Naive thymus-derived CD8-positive, alpha-beta T cell (primary cell): ENCODE measurements at places on chromosomes 12 and 14. TPM values are rescaled to one million over a fixed set of nuclear protein-coding genes. Genes with fewer than 3 reads are reported as not detected.

The NACA gene
- total RNA-seq: 1,471 TPM

The SCN8A gene
- 1.8 TPM for total RNA-seq

The SLC38A4 gene
- total RNA-seq: not detected

The PSME2 gene
- 140 TPM for total RNA-seq

The KRT2 gene
- 0.77 TPM for total RNA-seq

The MSRB3 gene
- not detected for total RNA-seq

The NDUFA9 gene
- 58.0 TPM for total RNA-seq

The EGLN3 gene
- 2.6 TPM for total RNA-seq

The SERPINA5 gene
- not detected for total RNA-seq

The CKAP4 gene
- total RNA-seq: 13.7 TPM

The ERP27 gene
- 25.8 TPM for total RNA-seq

The MAP3K9 gene
- total RNA-seq: 7.8 TPM

The FAM216A gene
- 21.6 TPM for total RNA-seq

The RNU4-1 gene
- total RNA-seq: 519 TPM

The SLC25A21 gene
- not detected for total RNA-seq

The USP44 gene
- total RNA-seq: 21.1 TPM

The TAS2R20 gene
- 2.1 TPM for total RNA-seq

The TAS2R30 gene
- total RNA-seq: 4.3 TPM

The UNC79 gene
- total RNA-seq: not detected

The HNRNPC gene
- 584 TPM for total RNA-seq

The WDR89 gene
- total RNA-seq: 41.4 TPM

The LTB4R2 gene
- 12.5 TPM for total RNA-seq

The MAP1LC3B2 gene
- 1.6 TPM for total RNA-seq

The RFC5 gene
- 18.4 TPM for total RNA-seq

The EPYC gene
- not detected for total RNA-seq

The KRT81 gene
- not detected for total RNA-seq
